ENCODE measurements at places on chromosomes 5 and 9. TPM values are rescaled to one million over a fixed set of nuclear protein-coding genes. Genes with fewer than 3 reads are reported as not detected.

The NPR3 gene
- total RNA-seq: 0.86 TPM

The LHX3 gene
- total RNA-seq: not detected

The RC3H2 gene
- total RNA-seq: 36.3 TPM

The GLIPR2 gene
- 29.9 TPM for total RNA-seq

The CMYA5 gene
- total RNA-seq: 0.17 TPM

The DMRT3 gene
- not detected for total RNA-seq

The ARHGEF37 gene
- 0.80 TPM for total RNA-seq

The PTPA gene
- total RNA-seq: 0.63 TPM

The SARDH gene
- 1.2 TPM for total RNA-seq

The PCDHGA2 gene
- total RNA-seq: 0.15 TPM

The LMNB1 gene
- 231 TPM for total RNA-seq

The PTPN3 gene
- 10.4 TPM for total RNA-seq

The PTBP3 gene
- total RNA-seq: 55.7 TPM

The NIPAL4 gene
- total RNA-seq: 0.51 TPM

The LEAP2 gene
- total RNA-seq: 0.68 TPM

The IER5L gene
- total RNA-seq: not detected

The TAF11L5 gene
- total RNA-seq: not detected

The ANGPTL2 gene
- total RNA-seq: 18.6 TPM

The FGD3 gene
- 0.06 TPM for total RNA-seq

The ANKRD34B gene
- total RNA-seq: 0.06 TPM

The S1PR3 gene
- total RNA-seq: 13.1 TPM

The TGFBI gene
- 1,514 TPM for total RNA-seq

The SPINK6 gene
- not detected for total RNA-seq

The EQTN gene
- total RNA-seq: not detected

All from Daoy (cell line).